ENCODE measurements at places on chromosomes 1 and 21. TPM values are rescaled to one million over a fixed set of nuclear protein-coding genes. Genes with fewer than 3 reads are reported as not detected.

The NRIP1 gene
- 21.7 TPM for polyA plus RNA-seq

The LIPI gene
- not detected for polyA plus RNA-seq

The VSIG8 gene
- not detected for polyA plus RNA-seq

The SPRR1B gene
- polyA plus RNA-seq, result not detected

The SLAMF1 gene
- 17.2 TPM for polyA plus RNA-seq

The TEX38 gene
- not detected for polyA plus RNA-seq

The ACKR1 gene
- not detected for polyA plus RNA-seq

The MACO1 gene
- polyA plus RNA-seq, result 8.3 TPM

The FAM229A gene
- 1.7 TPM for polyA plus RNA-seq

The BACE2 gene
- 91.4 TPM for polyA plus RNA-seq

The RGS1 gene
- polyA plus RNA-seq, result 119 TPM
